ENCODE measurements at places on chromosomes 13 and 19. TPM values are rescaled to one million over a fixed set of nuclear protein-coding genes. Genes with fewer than 3 reads are reported as not detected.

- DNase-seq: no peak
- no peaks in the 10 kb centered on the region for H3K27me3 ChIP-seq
- peaks cover 14% of the 10 kb centered on the region for H3K36me3 ChIP-seq
- H3K4me1 ChIP-seq: peaks cover 67% of the 10 kb centered on the region
- no peak overlapping the region for H3K4me3 ChIP-seq
- no peak overlapping the region for H3K27ac ChIP-seq
These were observed 10.5 kb downstream of the MYCBP2 start for GRCh38 chr13:77316430-77316829.

GRCh38 chr13:79973533-79973963 lies 367.4 kb downstream of the SPRY2 start:
- DNase-seq: no peak
- no peaks in the 10 kb centered on the region for H3K4me1 ChIP-seq
- H3K27ac ChIP-seq: no peak overlapping the region
- H3K27me3 ChIP-seq: no peaks in the 10 kb centered on the region

LRFN3 gene
- 9.8 TPM for total RNA-seq

DNA sequence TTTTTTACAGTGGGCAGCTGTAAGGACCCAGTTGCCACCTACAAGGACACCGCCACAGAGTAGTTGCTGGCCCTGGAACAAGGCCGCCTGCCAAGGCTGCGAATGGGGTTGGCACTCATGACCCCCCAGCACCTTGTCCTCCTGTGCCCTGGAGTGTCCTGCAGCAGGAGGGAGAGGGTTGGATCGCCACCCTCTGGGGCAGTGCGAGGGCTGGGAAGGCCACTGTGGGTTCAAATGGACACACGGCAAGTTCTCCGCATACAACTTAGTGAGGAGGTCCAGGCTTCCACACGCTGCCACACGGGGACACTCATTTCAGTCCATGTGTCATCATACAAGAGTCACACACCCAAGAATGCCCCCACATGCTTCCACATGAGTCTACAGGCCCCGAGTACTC lies 978 bp downstream of the KLK8 start:
- DNase-seq: no peak
- peaks cover 6% of the 10 kb centered on the region for H3K27me3 ChIP-seq
- no peak overlapping the region for H3K27ac ChIP-seq

DNA sequence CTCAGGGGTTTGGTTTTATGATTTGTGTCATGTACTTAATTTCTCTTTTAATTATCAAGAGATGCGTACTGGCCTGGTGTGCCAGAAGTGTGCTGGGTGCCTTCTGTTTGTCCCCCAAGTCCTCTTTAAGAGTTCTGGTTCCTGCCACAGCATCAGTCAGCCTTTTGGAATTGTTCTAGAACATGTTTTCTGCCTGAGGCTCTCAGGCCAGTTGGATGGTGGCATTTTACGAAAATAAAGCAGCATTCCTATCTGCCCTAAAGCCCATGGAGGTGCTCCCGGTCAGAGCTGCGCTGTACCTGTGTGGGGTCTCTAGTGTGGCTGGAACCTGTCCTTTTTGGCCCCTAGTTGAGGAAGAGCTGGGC lies 54.1 kb downstream of the TSSK6 start:
- no peaks in the 10 kb centered on the region for H3K27me3 ChIP-seq
- H3K4me1 ChIP-seq: peaks cover 89% of the 10 kb centered on the region
- peak overlapping the region; percentile 99 for H3K27ac ChIP-seq
- peaks cover 56% of the 10 kb centered on the region for H3K36me3 ChIP-seq
- no peak for DNase-seq

GFY gene
- not detected for total RNA-seq

- no peak for DNase-seq
- H3K27me3 ChIP-seq: peaks cover 39% of the 10 kb centered on the region
- H3K4me1 ChIP-seq: no peaks in the 10 kb centered on the region
These were observed at the start of gene CHST8 for GRCh38 chr19:33621811-33622504. TSS of gene CHST8 (plus strand) at chr19:33621953. CDS start at chr19:33689262, 67,309 bp downstream.

FLT1 gene
- 0.95 TPM for total RNA-seq

- peaks cover 5% of the 10 kb centered on the region for H3K36me3 ChIP-seq
- H3K4me1 ChIP-seq: peaks cover 52% of the 10 kb centered on the region
- H3K4me3 ChIP-seq: peak overlapping the region; percentile 18
- DNase-seq: peak; percentile 18
- no peaks in the 10 kb centered on the region for H3K27me3 ChIP-seq
These were observed 2.3 kb downstream of the TRAPPC6A start for GRCh38 chr19:45175515-45176345.

MBD3L3 gene
- total RNA-seq: not detected

DNA sequence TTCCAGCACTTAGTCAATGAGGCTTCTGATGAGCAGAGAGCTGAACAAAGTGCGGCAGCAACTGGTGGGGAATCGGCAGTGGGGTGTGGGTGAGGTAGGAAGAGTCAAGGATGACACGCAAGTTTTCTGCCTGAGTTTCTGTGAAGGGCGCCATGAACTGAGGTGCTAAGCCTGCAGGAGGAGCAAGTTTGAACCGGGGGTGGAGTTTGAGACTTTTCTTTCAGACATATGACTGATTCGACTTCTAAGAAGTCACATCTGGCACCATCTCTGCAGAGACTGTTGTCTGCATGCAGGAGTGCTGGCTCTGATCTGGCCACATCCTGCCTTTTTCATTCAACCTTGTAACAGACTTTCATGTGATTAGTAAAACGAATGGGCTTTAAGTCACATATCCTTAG lies 14.8 kb upstream of the GPI start:
- H3K36me3 ChIP-seq: peaks cover 17% of the 10 kb centered on the region
- DNase-seq: peak; percentile 92
- H3K27me3 ChIP-seq: no peaks in the 10 kb centered on the region
- peak overlapping the region; percentile 46 for H3K4me3 ChIP-seq

GRCh38 chr13:41018602-41018948 lies 541 bp downstream of the ELF1 start:
- peak overlapping the region; percentile 99 for H3K27ac ChIP-seq
- DNase-seq: no peak
- peaks cover 44% of the 10 kb centered on the region for H3K4me1 ChIP-seq
- H3K36me3 ChIP-seq: peaks cover 26% of the 10 kb centered on the region

- peaks cover 9% of the 10 kb centered on the region for H3K27me3 ChIP-seq
- no peaks in the 10 kb centered on the region for H3K36me3 ChIP-seq
- H3K27ac ChIP-seq: no peak overlapping the region
- no peak for DNase-seq
- no peaks in the 10 kb centered on the region for H3K4me1 ChIP-seq
These were observed 151.9 kb downstream of the LACC1 start for GRCh38 chr13:44031555-44031954.

DNA sequence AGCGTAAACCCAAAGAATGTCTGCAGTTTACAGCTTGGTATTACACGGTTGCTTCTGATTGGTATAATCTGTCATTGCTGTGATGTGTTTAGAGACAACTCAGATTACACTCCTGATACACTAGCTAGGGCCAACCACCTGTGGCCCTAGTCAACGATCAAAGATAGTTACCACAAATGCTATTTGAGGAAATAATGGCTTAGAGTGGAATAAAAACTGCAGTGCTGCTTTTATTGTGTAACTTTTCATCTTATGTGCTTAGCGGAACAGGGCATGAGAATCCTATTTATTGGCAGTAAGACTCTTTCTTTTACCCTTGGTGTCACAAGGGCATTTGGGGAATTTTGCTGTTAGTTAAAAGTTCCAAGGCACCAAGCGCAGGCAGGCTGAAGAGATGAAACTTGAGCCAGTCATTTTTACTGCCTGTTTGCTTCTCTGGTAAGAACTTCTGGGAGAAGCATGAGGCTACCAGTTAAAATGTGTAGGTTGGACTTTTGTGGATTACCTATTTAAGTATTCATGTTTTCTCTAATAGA lies 363.3 kb downstream of the KCNRG start:
- H3K36me3 ChIP-seq: peaks cover 14% of the 10 kb centered on the region
- no peak for DNase-seq
- H3K4me3 ChIP-seq: no peak overlapping the region
- no peak overlapping the region for H3K27ac ChIP-seq
- H3K27me3 ChIP-seq: peaks cover 22% of the 10 kb centered on the region
- peaks cover 11% of the 10 kb centered on the region for H3K4me1 ChIP-seq

DNA sequence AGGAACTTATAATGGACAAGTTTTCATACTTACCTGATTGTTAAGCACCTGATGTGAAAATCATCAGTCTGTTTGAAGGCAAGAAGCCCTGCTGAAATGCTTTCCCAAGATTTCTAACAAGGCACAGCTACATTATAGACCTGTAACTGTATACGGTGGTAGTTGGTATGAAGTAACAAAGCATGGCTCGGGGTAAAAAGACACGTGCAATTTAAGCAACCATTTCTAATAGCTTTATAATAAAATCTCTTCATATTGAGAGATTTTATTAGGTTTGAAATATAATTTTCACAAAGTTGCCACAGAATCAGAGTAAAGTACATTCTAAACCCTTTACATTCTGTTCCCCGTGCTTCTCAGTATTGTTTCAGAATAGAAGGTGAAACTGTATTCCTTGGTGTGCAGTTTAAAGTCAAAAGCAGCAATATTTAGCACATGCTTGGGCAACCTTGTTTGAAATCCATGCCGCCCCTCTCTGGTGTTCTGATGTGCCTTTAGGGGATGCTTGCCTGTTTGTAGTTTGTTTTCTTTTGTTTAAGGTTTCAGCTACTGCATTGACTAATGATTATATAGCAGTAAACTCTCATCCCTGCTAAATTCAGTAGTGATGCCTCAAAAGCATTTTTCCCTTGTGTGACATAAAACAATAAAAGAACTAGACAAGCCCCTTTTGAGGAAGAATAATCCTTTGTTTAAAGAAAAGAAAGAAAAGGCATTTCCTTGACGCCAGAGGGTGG lies 125.2 kb upstream of the OBI1 start:
- H3K27me3 ChIP-seq: peaks cover 20% of the 10 kb centered on the region
- DNase-seq: no peak
- no peaks in the 10 kb centered on the region for H3K4me1 ChIP-seq
- no peaks in the 10 kb centered on the region for H3K36me3 ChIP-seq

DNA sequence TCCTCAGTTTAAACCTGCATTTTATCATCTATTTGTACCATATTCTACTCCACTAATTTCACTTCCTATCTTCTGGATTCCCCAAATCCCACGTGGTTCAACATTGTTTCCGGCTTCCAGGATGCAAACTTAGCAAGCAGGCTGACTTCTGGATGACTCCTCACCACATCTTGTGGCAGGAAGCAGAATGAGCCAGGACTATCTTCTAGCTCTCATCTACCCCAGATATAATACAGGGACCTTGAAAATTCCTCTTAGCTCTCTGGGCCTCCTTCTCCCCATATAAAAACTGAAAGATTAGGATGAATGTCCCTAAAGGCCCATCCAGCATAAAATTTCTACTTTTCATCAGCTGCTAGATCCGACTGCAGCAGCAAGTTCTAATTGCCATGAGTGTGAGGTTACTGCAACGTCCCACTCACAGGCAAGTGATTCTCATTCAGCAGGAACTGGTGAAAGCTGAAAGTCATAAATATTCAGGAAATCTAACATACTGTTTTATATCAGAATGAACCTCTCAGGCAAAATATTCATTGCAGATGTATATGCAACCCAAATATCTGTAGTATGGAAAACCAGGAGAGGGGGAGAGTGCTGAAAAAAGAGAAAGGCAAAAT lies 93.4 kb downstream of the KCTD12 start:
- H3K4me1 ChIP-seq: no peaks in the 10 kb centered on the region
- DNase-seq: no peak
- H3K27ac ChIP-seq: no peak overlapping the region
- no peaks in the 10 kb centered on the region for H3K27me3 ChIP-seq

DNA sequence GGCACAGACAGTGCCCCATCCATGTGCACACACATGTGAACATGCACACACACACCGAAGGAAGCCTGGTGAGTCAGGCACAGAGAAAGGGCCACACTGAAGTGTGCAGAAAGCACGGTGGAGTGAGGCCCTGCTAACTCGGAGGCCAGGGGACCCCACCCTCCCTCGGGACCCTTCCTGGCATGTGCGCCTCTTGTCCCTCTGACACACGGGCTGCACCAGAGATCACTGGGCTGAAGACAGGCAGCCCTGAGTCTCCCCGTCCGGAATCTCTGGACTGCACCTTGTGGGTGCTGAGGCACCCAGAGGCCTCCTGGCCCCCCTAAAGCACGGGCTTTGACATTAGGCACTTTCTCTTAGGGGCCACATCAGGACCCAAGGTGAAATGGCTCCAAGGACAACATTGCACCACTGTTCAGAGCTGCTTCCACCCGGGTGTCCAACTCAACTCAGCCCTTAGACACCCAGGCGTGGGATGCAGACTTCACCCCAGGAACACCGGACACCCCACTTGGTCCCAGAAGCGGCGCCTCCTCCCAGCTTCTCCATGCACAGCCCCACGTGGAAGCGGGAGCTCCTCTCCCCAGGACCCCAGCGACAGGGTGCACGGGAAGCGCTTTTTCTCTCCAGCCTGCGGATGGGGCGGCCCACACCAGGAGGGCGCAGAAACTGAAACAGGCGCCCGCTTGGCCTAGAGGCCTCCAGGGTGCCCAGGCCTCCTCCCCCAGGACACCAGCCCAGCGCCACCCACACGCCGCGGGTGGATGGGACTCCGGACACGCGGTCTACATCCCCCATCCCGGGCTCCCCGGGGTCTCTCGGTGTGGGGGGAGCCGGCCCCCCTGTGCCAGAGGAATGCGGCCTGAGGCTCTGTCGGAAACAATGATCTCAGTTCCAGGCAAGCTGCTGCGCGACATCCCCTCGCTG lies 90.2 kb downstream of the SPACA7 start:
- peaks cover 2% of the 10 kb centered on the region for H3K27me3 ChIP-seq
- H3K4me1 ChIP-seq: no peaks in the 10 kb centered on the region
- no peak overlapping the region for H3K4me3 ChIP-seq
- H3K36me3 ChIP-seq: no peaks in the 10 kb centered on the region

KLF16 gene
- total RNA-seq: 26.5 TPM

DNA sequence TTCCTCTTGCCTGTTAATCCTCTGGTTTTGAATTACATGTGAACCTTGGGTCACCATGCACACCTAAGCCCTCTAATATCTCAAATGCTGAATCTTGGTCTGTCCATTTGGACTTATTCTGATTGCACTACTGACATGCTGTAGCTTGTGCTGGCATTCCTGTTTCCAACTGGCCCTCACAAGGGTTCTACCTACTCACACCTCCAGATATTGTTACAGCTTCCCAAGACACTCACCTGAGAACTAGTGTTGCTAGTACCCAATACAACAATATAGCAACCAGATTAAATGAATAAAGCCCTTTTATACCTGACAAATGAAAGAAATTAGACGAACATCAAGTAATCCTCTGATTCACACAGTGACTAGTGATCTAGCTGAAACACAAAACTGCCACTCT lies 16.6 kb downstream of the TEX30 start:
- DNase-seq: no peak
- no peaks in the 10 kb centered on the region for H3K36me3 ChIP-seq
- H3K4me1 ChIP-seq: no peaks in the 10 kb centered on the region

DNA sequence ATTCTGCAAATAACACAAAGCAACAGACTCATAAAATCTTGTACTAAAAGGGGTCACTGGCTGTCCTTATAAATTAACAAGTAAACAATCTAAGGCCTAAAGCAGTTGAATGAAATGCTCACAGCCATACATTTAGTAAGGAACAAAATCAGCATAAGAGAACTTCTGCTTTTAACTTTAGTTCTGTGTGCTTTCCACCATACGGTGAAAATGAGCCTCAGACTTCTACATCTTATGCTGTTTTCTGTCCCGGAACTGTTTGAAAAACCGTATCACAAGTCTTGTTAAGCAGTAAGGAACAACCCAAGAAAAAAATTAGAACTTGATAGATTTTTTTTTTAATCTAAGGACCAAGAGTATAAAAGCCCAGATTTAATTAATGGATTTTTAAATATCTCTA lies 549.1 kb upstream of the MIR17HG start:
- no peak overlapping the region for H3K27ac ChIP-seq
- H3K4me1 ChIP-seq: no peaks in the 10 kb centered on the region
- H3K27me3 ChIP-seq: no peaks in the 10 kb centered on the region
- no peak for DNase-seq
- no peak overlapping the region for H3K4me3 ChIP-seq
- H3K36me3 ChIP-seq: no peaks in the 10 kb centered on the region

ZNF563 gene
- total RNA-seq: 3.1 TPM

KIR2DL3 gene
- 0.24 TPM for total RNA-seq

Measured in activated CD8-positive, alpha-beta T cell treated with anti-CD3 and anti-CD28 coated beads, Interleukin-2, amount 10 ng/mL, durations not matched to agents 7 days and 5 days (primary cell).